Stimulated activated CD8-positive, alpha-beta memory T cell treated with anti-CD3 and anti-CD28 coated beads, Interleukin-15, amount 100 ng/mL, for 24 hours (primary cell): ENCODE measurements at places on chromosomes 16 and 17.

DNA sequence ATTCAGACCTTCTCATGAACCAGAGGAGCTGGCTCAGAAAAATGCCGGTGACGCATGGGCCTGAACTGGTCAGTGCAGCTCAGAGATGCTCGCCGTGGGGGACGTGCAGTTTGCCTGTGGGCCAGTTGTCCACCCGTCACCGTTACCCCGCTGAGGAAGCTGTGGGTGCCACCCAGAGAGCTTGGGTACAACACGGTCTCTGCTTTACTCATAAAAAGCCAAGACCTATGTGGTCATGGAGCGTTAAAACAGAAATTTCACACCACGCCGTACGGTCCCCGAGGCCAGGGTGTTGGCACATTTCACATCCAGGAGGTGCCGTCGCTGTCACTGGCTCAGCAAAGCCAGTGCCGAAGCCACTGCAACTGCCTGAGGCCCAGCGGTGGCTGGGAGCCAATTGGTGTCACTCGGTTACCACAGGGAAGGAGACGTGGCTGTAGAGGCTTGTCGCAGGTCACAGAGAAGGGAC lies 120.9 kb downstream of the METRNL start:
- DNase-seq = peak; percentile 28

DNA sequence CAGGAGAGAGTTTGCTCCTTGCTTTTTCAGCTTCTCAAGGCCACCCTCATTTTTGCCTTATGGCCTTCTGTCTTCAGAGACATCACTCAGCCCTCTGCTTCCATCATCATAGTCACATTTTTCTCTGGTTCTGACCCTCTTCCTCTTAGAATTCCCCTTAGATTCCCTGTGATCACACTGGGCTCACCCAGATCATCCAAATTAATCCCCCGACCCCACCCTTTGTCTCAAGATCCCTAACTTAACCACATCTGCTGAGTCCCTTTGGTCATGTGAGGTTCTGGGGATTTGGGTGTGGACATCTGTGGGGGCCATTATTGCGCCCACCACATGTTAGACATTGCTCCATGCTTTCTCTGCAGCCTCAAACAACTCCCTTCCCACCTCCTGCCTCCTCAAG lies 323.4 kb downstream of the CPPED1 start:
- DNase-seq = no peak

- no peak for DNase-seq
Measured at GRCh38 chr17:82935966-82936767, 96.3 kb upstream of the ZNF750 start.

GRCh38 chr16:56995136-56995805 lies 5.9 kb downstream of the NLRC5 start:
- DNase-seq = no peak

GRCh38 chr16:67992661-67993206 lies 6.5 kb downstream of the DPEP2 start:
- DNase-seq = no peak

DNA sequence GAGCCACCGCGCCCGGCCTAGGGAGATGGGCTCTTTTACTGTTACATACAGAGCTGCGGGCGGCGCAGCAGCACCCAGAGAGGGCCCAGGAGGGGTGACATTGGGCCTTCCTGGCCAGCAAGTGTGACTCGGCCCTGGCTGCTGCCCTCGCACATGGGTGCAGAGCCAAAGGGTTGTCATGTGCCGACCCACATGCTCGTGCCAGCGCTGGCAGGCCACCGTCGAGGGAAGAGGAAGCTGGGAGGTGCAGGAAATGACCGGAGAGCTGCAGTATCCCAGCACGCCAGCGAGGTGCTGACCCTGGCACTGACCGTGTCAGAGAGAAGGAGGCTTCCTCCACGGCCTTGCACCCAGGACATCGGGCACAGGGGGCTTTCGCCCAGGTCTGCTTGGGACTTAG lies 8.0 kb downstream of the ENDOV start:
- DNase-seq = no peak

- DNase-seq = peak; percentile 68
Measured at GRCh38 chr17:8153957-8154607, 1.9 kb upstream of the PER1 start.

DNA sequence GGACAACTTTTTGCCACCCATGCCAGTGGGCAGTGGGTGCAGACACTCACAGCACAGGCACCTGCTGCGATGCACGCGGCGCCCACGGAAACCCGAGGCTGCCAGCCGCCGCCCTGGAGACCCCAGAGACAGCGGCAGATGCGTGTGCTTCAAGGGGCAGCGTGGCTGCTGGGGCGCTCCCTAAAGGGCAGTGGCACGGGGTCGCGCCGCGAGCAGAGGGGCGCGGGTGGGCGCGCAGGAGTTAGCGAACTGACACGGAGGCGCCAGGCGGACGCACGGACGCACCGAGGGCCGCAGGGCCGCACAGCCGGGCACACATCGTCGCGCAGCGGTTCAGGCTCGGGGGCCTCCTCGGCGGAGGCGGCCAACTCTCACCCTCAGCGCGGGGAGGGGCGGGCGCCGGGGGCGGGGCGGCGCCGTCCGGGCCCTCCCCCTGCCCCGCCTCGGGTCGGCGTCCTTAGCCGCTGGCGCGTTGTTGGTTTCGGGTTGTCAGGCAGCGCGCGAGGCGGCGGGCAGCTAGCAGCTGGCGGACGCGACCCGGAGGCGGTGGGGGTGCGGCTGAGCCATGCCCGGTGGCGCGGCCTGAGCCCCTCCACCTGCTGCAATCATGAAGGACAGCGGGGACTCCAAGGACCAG lies at the start of gene KIF19:
TSS of gene KIF19 (plus strand) at position 484 of the 637 bp plus-strand sequence. CDS start at position 608, 124 bp downstream.
- peak; percentile 14 for DNase-seq

- no peak for DNase-seq
Measured at GRCh38 chr16:49116873-49117272, 164.8 kb downstream of the CBLN1 start.

DNA sequence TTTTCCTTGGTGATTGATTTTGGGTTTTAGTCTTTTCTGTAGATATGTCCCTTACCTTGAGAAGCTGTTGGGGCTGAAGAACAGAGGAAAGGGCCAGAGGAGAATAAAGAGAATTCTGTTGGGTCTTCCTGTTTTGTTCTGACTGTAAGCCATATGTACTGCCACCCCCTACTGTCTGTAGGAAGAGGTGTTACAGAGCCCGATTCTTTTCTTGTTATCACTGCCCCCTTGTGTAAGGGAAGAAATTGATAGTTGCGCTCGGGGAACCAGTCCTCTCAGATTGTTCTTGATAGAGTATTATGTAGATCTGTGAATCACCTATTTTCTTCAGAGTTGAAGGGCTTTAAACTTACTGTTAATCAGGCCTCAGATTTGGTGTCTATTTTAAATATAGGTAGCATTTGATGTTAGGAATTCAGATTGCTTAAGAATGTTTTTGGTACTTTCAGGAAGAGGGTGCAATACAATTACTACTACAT lies 2.4 kb downstream of the TANC2 start:
- DNase-seq = no peak

DNA sequence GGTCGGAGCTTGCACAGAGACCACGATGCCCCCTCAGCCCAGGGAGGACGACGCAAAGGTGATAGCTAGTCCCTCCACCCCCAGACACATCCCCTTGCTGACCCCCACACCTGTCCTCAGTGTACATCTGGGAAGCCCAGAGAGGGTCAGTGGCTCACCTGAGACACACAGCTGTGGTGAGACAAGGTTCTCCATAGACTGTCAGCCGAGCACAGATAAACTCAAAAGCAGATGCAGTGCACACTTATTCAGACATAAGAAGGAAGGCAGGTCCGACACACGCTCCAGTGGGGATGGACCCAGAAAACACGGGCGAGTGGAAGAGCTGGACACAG lies 19.6 kb downstream of the CBFA2T3 start:
- no peak for DNase-seq

- no peak for DNase-seq
Measured at GRCh38 chr17:15501793-15502192, 34.4 kb upstream of the CDRT4 start.

DNA sequence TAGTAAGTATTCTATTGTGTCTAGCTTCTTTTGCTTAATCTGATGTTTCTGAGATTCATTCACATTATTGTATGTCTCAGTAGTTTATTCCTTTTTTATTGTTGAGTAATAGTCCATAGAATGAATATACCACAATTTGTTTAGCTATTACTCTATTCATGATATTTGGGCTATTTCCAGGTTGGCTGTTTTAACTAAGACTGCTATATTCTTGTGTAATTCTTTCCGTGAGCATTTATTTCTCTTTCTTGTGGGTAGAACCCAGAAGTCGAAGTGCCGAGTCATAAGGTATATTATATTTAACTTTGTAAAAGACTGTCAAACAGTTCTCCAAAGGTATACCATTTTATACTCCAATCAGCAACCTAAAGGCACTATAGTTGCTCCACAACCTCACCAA lies 160.8 kb downstream of the ANKFN1 start:
- DNase-seq = no peak

DNA sequence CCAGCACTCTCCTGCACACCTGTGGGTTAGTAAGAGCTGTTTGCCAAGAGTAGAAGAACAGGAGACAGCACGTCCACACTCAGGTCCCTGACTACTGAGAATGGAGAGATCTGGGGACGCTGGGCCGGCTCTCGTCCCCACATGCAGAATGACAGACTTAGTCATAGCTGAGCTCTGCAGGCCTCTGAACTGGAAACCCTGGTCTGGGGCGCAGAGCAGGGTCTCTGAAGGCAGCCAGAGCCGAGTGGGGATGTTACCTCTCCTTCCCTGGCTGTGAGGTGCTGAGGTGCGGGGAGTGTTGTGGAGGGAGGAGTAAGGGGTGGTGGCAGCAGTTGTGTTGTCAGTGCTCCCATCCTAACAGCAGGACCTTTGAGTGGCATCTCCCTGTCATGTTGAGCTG lies 7.2 kb upstream of the JPT2 start:
- no peak for DNase-seq

DNA sequence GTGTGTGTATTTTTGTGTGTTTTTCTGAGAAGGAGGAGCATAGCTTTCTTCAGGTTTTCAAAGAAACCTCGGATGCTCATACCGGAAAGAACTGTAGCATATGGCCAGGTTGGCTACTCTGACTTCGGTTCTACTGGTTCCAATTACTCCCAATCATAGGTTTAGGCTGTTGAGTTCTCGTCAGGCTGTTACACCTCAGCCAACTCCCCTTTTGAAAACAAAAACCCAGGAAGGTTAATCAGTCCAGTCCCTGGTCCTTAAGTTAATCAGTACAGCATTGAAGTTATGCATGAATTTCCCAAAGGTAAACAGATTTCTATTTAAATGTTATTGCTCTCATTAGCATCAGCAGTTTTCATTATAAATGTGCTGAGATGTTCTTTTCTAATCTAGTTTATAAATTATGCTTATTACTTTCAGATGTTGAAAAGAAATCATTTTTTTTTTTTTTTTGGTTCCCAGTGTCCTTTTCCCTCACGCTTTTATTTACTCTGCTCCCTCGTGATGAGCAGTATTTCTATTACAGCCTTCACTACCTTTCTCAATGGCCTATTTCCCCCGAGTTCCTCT lies 111.0 kb downstream of the NPIPB5 start:
- DNase-seq = no peak

- no peak for DNase-seq
Measured at GRCh38 chr16:15874745-15875314, 13.6 kb downstream of the CEP20 start.
